Upper lobe of right lung (tissue), 1 donor: ENCODE measurements at places on chromosomes 2 and 18.

GRCh38 chr2:241153616-241154015, 3.3 kb downstream of the PPP1R7 start:
- H3K4me1 ChIP-seq, result peaks cover 11% of the 10 kb centered on the region
- no peaks in the 10 kb centered on the region for H3K27me3 ChIP-seq
- no peak overlapping the region for H3K4me3 ChIP-seq
- H3K36me3 ChIP-seq, result peaks cover 26% of the 10 kb centered on the region
- H3K27ac ChIP-seq, result no peak overlapping the region
- DNase-seq, result no peak

DNA sequence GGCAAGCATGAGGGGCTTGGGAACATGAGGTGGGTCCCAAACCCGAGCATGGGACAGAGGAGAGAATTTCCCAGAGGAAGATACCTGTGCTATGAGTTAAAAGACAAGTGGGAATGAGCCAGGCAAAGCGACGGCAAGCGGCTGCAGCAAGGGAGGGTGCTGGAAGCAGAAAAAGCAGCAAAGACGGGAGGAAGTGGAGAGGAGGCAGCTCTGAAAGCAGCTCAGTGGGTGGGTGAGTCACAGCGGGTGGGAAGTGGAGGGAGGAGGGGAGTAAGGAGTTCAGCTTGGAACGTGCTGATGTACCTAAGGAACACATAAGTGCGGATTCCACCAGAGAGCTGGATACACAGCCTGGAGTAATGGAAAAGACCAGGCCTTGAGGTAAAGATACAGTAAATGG, 41.4 kb downstream of the THUMPD2 start:
- no peak for DNase-seq
- H3K27me3 ChIP-seq, result no peaks in the 10 kb centered on the region
- peaks cover 10% of the 10 kb centered on the region for H3K4me1 ChIP-seq

- peak within 1 kb of the TSS; percentile 79 for H3K4me3 ChIP-seq
- no peaks in the 10 kb centered on the region for H3K27me3 ChIP-seq
- no peaks in the 10 kb centered on the region for H3K36me3 ChIP-seq
- peak within 1 kb of the TSS; percentile 98 for H3K27ac ChIP-seq
- peak; percentile 92 for DNase-seq
These were observed at the start of gene NOP58 for GRCh38 chr2:202265467-202266277. Gene NOP58 (plus strand): TSS chr2:202265763. CDS start chr2:202265942, 179 bp downstream.

- no peak overlapping the region for H3K4me3 ChIP-seq
- no peaks in the 10 kb centered on the region for H3K27me3 ChIP-seq
- H3K36me3 ChIP-seq, result no peaks in the 10 kb centered on the region
- H3K4me1 ChIP-seq, result no peaks in the 10 kb centered on the region
- H3K27ac ChIP-seq, result no peak overlapping the region
These were observed 459.1 kb downstream of the CDH2 start for GRCh38 chr18:27717816-27718215.

- H3K4me1 ChIP-seq, result no peaks in the 10 kb centered on the region
- no peaks in the 10 kb centered on the region for H3K36me3 ChIP-seq
- DNase-seq, result no peak
- H3K27ac ChIP-seq, result no peak overlapping the region
- H3K4me3 ChIP-seq, result no peak overlapping the region
These were observed 741.7 kb downstream of the PLCL1 start for GRCh38 chr2:198546122-198546521.
